ENCODE measurements at places on chromosomes 5 and 9.

GRCh38 chr5:1517838-1518237, 5.9 kb downstream of the LPCAT1 start:
- DNase-seq, result no peak

DNA sequence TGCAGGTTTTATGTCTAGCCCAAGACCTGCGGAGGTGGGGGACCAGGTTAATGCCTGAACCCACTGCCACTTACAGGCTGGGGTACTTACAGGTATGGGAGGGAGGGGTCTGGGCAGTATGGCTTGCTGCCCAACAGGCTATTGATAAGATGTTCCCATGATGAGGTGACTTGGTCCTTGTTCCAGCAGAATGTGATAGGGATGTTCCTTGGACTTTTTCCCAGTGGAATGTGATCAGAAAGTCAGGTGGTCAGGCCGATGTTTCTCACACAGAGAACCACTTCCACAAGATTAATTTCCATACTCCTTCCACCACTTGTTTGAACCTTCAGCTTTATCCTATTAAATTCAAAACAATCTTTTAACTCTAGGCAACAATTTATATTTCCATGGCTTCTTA, 27.0 kb upstream of the GPX3 start:
- no peak for DNase-seq

DNA sequence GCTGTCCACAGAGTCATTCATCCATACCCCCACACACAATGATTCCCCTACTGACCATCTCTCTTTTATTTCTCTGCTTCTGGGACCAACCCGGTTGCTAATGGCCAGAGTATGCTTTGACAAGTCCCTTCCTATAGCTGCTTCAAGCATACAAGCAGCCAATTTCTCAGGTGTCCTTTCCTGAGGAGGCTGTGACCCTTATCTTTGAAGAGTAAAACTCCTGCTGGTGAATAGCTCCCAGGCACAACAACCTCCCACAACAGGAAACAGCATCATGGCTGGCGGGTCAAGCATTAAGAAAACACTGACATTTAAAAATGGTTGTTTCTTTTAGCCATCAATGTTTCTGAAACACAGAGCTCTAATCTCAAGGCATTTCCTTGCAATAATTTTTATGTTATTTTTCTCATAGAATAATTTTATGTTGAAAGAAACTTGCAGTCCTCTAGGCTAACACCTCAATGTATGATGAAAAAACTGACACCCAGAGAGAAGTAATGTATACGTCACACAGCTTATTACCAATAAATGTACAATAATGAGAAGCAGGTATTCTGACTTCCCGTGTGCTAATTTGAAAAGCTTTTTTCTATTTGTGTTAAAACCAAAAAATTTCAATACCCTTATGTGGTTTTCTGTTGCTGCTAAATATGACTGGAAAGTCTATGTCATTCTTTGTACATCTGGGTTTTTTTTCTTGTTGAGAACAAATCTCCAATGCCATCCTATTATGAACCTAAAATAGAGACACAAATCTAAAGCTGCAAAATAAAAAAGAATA, 7.5 kb upstream of the PAM start:
- no peak for DNase-seq

- DNase-seq, result no peak
These were observed 685 bp downstream of the SLC24A2 start for GRCh38 chr9:19788152-19788551.

GRCh38 chr9:112546149-112547012, 59.8 kb downstream of the KIAA1958 start:
- DNase-seq, result no peak

GRCh38 chr9:79975621-79976256, 404.0 kb downstream of the TLE4 start:
- no peak for DNase-seq

Measured in stimulated activated CD8-positive, alpha-beta memory T cell treated with anti-CD3 and anti-CD28 coated beads, Interleukin-7, amount 100 ng/mL, for 24 hours (primary cell).